ENCODE measurements at places on chromosomes 2 and 18.

GRCh38 chr2:152846697-152847470 lies 128.5 kb downstream of the ARL6IP6 start:
- DNase-seq, result no peak

- DNase-seq, result no peak
Measured at GRCh38 chr2:229610333-229610732, 104.0 kb downstream of the DNER start.

DNA sequence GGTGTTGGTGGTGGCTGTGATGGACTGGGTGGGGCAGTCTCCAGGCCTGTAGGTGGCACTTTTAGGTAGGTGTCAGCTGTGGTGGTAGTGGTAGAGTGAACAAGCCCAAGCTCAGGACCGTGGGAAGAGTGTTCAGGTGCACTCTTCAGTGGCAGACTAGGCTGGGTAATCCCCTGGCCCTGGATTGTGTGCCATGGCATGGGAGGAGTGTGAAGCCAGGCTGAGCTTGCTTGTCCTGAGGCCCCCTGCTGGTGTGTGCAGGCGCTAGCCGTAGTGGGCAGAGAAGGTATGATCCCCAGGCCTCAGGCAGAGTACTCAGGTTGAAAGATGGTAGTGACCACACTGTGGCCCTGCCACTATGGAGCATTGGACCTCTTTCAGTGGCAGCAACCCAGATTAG lies 850.3 kb downstream of the DSC3 start:
- DNase-seq, result no peak

- DNase-seq, result no peak
Measured at GRCh38 chr2:138215958-138216357, 251.7 kb downstream of the HNMT start.

GRCh38 chr18:79022603-79023002 lies 43.0 kb downstream of the SALL3 start:
- DNase-seq, result no peak

All from activated CD4-positive, CD25-positive, alpha-beta regulatory T cell treated with anti-CD3 and anti-CD28 coated beads, Interleukin-2, amount 50 U/mL, for 72 hours (primary cell).